Activated naive CD4-positive, alpha-beta T cell treated with anti-CD3 and anti-CD28 coated beads for 36 hours (primary cell): ENCODE measurements at places on chromosomes 4 and X. TPM values are rescaled to one million over a fixed set of nuclear protein-coding genes. Genes with fewer than 3 reads are reported as not detected.

GRCh38 chrX:140572724-140573123 lies 67.9 kb upstream of the SOX3 start:
- H3K4me1 ChIP-seq, result no peaks in the 10 kb centered on the region
- no peaks in the 10 kb centered on the region for H3K36me3 ChIP-seq
- DNase-seq, result peak; percentile 27
- no peaks in the 10 kb centered on the region for H3K27me3 ChIP-seq

GRCh38 chr4:106172861-106173260 lies 143.1 kb downstream of the TBCK start:
- H3K4me3 ChIP-seq, result no peak overlapping the region
- no peaks in the 10 kb centered on the region for H3K27me3 ChIP-seq
- H3K36me3 ChIP-seq, result peaks cover 24% of the 10 kb centered on the region

- H3K27me3 ChIP-seq, result peaks cover 21% of the 10 kb centered on the region
- H3K36me3 ChIP-seq, result no peaks in the 10 kb centered on the region
- no peak overlapping the region for H3K27ac ChIP-seq
- H3K4me3 ChIP-seq, result no peak overlapping the region
- DNase-seq, result no peak
- H3K4me1 ChIP-seq, result no peaks in the 10 kb centered on the region
These were observed 15.5 kb downstream of the MCF2 start for GRCh38 chrX:139692506-139692849.

- H3K27ac ChIP-seq, result no peak overlapping the region
- no peaks in the 10 kb centered on the region for H3K4me1 ChIP-seq
- H3K36me3 ChIP-seq, result no peaks in the 10 kb centered on the region
- no peak for DNase-seq
- H3K27me3 ChIP-seq, result no peaks in the 10 kb centered on the region
- no peak overlapping the region for H3K4me3 ChIP-seq
These were observed 125.9 kb upstream of the PJA1 start for GRCh38 chrX:69291116-69291515.

Gene CCDC158
- total RNA-seq, result not detected

- H3K27ac ChIP-seq, result no peak overlapping the region
- no peaks in the 10 kb centered on the region for H3K4me1 ChIP-seq
- H3K4me3 ChIP-seq, result no peak overlapping the region
- no peaks in the 10 kb centered on the region for H3K36me3 ChIP-seq
These were observed 57.2 kb upstream of the BEX4 start for GRCh38 chrX:103157496-103158316.

Gene RHOXF1
- total RNA-seq, result not detected

Gene POF1B
- 0.19 TPM for total RNA-seq

GRCh38 chr4:125794989-125795388 lies 480.2 kb downstream of the FAT4 start:
- no peak overlapping the region for H3K27ac ChIP-seq
- no peaks in the 10 kb centered on the region for H3K4me1 ChIP-seq
- no peaks in the 10 kb centered on the region for H3K36me3 ChIP-seq
- no peaks in the 10 kb centered on the region for H3K27me3 ChIP-seq
